ENCODE measurements at places on chromosomes 6 and 20.

- no peak for DNase-seq
Measured at GRCh38 chr20:23349338-23350195, 1.0 kb upstream of the NXT1 start.

DNA sequence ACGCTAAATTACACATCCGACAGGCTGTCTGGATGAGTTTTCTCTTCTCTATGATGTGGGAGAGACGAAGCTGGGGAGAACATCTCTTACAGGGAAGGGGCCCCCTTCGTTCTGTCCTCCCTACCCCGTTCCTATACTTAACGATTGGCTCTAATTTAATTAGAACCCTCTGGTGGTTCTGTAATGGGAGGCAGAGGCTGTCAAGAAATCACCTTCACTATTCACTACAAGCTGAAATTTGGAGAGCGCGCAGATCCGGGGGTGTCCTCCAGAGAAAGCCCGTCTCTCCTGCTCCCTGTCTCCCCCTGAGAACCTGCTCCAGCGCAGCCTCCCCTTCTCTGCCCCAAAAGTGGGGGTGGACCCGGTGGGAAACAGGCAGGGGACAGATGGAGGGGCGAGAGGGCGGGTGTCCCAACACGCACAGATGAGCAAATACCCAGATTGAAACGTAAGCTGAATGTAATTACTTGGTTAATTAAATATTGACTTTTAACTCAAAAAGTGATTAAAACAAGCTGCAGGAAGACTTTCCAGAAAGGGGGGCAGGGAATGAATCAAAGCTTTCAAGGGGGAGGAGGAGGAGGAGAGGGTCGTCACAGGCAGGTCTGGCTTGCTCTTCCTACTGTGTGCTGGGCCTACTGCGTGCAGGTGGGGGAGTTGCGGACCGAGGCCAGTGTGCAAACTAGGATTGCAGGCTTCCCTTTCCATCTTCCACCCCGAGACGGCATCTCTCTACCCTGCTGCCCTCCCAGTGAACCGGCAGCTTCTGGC lies 1.3 kb downstream of the SULF2 start:
- no peak for DNase-seq

DNA sequence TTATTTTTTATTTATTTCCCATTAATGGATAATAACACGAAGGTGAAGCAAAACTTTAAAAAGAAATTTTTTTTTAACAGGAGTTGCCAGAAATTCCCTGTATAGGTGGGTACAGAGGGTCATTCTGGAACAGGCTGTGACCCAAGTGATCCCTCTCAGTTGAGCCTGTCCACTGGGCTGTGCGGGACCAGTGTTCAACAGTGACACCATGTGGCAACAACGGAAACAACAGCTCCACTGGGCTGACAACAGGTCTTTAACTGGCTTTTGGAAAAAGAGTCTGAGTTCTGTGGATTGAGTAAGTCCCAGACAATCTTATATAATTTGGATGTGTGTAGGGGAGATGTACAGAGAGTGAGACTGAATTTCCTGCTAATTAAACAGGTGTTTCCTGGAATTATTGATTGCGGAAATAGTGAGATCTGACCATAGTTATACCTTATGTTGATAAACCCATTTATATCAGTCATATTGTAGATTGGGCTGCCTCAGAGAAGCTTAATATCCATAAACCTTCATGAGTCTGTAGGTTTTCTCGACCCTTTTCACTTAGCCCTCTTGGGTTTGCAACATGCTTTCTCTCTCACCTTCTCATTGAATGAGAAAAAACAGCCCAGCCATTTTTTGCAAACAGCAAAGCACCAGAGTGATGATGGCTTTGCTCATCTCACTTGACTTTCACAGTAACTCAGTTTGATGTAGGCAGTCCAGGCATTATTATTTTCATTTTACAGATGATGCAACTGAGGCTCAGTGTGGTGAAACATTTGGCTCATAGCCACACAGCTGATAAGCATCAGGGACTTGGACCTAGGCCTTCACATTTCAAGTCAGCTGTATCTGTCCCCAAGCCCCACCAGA lies 17.5 kb downstream of the KIAA1755 start:
- no peak for DNase-seq

- DNase-seq, result no peak
Measured at GRCh38 chr6:77290798-77291197, 172.5 kb downstream of the HTR1B start.

All from osteocyte (in vitro differentiated cells).